ENCODE measurements at places on chromosomes 16 and 17.
A peak's percentile ranks its signal among the peaks of the same experiment; 100 is the strongest.

GRCh38 chr17:66649818-66650543 lies 184.9 kb upstream of the CACNG5 start:
- DNase-seq, result no peak

GRCh38 chr17:58051468-58051867 lies 31.8 kb upstream of the DYNLL2 start:
- no peak for DNase-seq

- no peak for DNase-seq
Measured at GRCh38 chr17:4897198-4897687, 2.1 kb upstream of the C17orf107 start.

- DNase-seq, result no peak
Measured at GRCh38 chr17:71432378-71433315, 688.2 kb upstream of the SOX9 start.

GRCh38 chr17:60065136-60065535 lies 13.6 kb downstream of the HEATR6 start:
- no peak for DNase-seq

DNA sequence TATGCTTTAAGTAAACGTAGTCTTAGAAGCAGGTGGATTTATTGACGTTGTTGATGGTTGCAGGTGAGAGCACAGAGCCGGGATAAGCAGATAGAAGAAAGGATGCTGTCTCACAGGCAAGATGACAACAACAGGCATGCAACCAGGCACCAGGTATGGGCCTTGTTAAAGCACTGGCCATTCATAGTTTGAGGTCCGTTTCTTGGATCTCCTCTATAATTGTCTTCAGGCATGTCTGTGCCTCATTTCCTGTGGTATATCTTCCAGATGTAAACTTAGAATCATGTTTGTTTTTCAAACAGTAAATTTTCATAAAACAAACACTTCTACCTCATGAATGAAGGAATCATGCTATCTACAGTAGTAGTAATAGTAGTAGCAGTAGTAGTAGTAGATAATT lies 20.6 kb downstream of the KAT7 start:
- no peak for DNase-seq

DNA sequence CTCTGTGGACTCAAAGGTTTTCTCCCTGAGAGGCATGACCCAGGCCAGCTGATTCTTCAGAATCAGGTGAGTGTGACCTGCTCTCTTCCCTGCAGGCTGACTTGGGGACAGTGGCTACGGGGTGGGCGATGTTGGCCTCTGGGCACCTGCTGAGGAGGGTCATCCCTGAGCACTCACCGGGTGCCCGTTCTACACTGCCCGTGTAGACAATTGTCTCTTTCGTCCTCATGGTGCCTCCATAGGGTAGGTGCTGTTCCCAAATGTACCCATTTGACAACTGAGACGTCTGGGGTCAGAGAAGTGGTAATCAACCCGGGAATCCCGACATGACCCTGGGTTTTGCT lies 74.8 kb downstream of the GOSR1 start:
- DNase-seq, result no peak

DNA sequence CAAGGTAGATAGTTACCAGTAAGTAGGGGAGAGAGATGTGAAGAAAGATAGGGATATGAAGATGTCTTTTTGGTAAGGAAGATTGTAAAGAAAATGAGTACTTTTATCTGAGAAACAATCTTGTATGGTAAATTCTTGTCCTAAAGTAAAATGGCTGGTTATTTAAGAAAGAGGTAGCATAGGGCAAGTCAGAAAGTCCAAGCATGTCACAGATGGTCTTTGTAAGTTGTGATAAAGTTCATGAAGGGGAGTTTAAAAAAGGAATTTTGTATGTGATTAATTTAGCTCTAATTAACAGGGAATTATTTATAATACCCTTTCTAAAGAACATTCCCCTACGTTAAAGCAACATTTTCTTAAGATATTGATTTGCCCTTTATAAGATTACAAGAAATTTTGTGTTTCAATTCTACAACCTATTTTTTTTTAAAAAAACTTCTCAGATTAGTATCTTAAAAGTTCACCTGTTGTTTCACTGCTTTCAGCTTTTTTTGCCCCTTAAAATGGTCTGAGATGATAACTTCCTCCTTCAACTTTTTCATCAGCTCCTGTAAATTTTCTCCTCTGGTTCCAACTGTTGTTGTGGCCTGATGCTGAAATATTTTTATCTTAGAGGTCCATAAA lies 16.2 kb upstream of the CPHXL start:
- no peak for DNase-seq

DNA sequence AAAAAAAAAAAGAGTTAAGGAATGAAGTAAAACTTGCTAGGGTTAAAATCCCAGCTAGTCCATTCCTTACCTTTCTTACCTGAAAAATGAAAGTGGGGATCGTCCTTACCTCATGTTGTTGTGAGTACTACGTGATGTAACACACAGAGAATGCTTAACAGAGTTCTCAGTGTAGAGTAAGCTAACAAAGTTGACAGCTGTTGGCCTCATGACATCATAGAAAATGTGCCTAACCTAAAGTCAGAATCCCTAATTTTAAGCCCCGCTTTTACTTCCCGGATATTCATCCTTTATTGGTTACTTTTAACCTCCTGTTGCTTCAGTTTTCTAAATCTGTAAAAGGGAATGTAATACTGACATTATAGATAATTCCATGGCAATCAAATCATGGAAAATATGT lies 505.8 kb upstream of the HSBP1 start:
- no peak for DNase-seq

- no peak for DNase-seq
Measured at GRCh38 chr16:88367560-88367959, 15.2 kb upstream of the ZNF469 start.

DNA sequence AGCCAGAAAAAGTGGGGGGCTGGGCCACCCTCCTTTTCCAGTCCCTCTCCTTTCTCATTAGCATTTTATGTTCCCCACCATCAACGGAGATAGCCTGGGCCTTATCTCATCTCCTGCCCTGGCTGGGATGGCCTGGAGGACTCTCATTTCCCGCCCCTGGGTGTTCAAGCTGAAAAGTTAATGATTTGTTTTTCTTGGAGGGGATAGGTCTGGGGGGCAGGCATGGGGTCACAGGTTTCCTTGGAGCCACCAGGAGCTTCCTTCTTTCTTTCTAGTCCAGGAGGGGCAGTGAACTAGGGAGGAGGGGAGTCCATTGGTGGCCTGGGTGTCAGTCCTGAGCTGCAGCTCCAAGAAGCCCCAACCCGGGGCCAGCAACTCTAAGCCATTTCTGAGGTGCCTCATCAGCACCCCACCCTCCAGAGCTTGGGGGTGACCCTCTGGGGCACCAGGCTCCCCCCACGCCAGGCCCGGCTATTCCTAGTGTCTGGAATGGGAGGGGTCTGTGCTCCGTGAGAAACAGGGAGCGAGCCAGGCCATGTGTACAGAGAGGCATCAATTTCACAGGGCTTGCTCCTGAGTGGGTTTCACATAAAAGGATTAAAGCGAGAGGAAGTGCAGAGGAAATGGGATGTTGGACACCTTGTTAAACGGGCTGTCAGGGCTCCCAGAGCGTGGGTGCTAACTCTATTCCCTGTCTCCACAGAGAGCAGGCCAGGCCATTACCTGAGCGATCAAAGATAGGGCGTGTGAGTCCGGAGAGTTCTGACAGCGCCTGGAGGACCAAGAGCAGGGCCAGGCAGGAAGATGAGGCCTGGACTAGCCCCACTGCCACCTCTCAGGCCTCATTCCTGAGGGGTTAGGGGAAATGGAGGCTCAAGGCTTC lies 90.6 kb upstream of the LHX1 start:
- no peak for DNase-seq

DNA sequence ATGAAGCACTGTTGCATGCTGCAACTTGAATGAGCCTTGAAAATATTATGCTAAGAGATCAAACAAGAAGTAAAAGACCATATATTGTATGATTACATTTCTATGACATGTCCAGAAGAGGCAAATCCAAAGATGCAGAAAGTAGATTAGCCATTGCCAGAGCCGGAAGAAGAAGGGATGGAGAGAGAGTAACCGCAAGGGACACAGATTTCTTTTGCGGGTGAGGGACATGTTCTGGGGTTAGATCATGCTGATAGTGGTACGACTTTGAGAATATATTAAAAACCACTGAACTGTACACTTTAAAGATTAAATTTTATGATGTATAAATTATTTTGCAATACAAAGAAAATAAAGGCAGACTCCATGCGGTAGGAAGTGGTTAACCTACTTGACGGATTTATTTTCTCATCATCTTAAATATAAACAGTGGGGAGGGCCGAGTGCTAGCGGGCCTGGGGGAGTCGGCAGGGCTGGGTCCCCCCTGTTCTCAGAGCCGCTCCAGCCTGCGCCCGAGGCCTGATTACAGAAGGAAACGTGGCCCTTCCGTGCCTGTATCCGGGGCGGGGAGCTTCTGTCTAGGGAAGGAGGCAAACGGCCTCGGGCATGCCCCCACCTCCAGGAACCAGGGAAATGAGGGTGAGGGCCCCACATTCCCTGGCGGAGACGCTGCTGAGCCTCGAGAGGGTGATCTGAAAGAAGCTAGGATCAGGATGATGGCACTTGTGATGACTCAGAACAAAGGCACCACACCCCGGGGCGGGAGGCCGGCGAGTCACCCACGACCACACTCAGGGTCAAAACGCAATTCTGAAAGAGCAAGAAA lies 48.0 kb downstream of the SHCBP1 start:
- no peak for DNase-seq

DNA sequence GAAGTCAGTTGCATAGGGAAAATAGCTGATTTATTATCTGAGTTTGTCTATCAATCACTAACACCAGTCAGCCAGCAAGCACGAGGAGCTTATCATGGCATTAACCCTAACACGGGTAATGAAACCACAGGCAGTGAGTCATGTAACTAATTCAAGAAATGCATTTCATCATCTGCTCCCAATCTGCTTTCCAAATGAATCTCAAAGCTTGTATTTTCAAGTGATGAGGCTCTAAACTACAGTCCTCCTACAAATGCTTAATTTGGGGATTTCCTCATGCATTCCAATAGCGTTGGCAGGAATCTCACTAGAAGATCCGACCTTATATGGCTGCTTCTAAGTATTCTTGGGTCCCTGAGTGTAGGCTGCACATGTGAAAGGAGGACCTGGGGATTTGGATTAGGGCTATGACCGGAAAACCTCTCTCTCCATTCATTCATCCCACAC lies 118.4 kb upstream of the HSBP1 start:
- no peak for DNase-seq

DNA sequence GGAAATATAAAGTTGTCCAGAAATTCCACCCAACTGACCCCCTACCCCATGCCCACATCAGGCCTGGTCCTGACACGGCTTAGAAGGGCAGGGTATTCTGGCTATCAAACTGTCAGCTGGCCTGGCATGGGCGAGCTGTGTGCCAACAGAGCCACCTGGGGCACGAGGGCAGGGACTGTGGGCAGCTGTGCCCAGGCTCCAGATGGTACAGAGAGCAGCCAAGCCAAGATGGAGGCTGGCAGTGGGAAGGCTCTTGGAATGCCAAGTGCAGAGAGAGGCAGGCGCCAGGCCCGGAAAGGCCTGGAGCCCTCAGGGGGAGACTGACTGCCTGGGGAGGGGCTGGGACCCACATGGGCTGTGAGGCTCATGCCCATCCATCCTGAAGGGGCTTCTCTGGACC lies 24.3 kb upstream of the PHF12 start:
- no peak for DNase-seq

- no peak for DNase-seq
Measured at GRCh38 chr17:73865831-73866230, 221.6 kb upstream of the SDK2 start.

DNA sequence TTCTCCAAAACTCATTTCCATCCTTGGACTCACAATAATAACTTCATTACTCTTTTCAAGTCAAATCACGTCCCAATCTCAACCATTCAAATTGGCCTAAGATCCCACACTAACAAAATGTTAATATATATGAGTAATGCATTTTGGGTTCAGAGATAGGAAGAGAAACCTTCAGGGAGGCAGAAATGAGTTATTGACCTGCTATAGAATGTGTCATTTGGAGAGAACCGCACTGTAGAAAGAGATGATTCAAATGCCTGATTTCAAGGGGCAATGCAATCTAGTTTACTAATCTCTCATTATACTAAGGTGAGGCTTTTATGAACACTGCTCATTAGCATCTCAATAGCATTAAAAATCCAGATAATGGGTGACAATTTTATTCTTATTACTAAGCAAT lies 1595.0 kb upstream of the GOT2 start:
- DNase-seq, result no peak

DNA sequence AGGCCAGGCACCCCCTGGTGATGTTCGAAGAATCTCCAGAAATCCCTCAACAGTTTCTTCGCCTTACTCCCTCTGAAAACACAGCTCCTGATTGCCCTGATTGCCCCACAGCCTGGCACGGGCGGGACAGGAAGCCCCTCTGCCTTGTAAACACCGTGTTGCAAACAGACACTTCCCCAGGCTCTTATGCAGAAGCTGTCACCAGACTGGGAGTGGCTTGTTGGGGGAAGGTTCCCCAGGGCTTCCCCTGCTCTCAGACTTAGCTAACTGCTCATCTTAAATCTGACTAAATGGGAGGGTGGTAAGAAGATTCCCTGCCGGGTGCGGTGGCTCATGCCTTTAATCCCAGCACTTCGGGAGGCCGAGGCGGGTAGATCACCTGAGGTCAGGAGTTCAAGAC lies 11.2 kb downstream of the PIK3R5 start:
- DNase-seq, result peak; percentile 56

GRCh38 chr16:68362262-68362913 lies 51.6 kb downstream of the PRMT7 start:
- DNase-seq, result no peak

GRCh38 chr17:64103391-64104364 lies 26.3 kb downstream of the ERN1 start:
- DNase-seq, result no peak

DNA sequence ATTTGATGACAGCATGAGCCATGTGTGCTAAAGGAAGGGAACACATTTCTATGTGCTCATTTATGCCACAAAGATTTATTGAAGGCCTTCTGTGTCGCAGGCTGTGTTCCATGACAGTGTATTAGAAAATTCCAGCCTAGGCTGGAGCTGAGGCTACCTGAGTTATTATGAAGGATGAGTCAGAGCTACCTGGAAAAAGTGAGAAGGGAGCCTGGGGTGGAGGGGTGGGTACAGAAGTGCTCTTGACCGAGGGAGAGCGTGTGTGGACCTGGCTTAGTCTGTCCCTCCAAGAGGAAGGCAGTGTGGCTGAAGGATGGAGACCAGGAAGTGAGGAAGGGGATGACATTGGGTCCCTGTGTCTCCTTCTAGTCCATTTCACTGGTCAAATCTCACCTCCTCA lies 98.3 kb downstream of the N4BP1 start:
- no peak for DNase-seq

GRCh38 chr16:890217-890616 lies 80.6 kb downstream of the LMF1 start:
- no peak for DNase-seq

GRCh38 chr16:77548151-77548550 lies 113.3 kb upstream of the ADAMTS18 start:
- no peak for DNase-seq

GRCh38 chr17:8066841-8067775 lies 20.4 kb downstream of the ALOX12B start:
- no peak for DNase-seq

DNA sequence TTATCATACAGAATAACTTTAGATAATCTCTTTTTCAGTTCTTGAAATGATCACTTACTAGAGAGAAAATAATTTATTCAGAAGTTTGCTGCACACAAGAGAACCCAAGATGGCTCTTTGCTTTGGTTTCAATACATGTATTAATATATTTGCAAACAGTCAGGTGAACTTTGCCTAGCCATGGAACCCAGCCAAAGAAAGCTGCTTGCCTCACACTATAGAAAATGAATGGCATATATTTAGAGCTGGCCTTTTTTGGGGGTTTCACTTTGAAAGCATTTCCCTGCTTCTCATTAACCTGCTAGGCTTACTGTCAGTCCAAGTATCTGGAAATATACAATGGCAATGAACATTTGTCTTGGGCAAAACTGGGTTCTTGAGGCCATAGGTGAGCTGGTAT lies 75.3 kb downstream of the MRTFB start:
- no peak for DNase-seq

All from activated T-helper 9 cell treated with anti-CD3 and anti-CD28 coated beads, Interleukin-2, amount 50 U/mL, for 16 hours (primary cell).